ENCODE measurements at places on chromosomes 7 and 10.
A peak's percentile ranks its signal among the peaks of the same experiment; 100 is the strongest.

DNA sequence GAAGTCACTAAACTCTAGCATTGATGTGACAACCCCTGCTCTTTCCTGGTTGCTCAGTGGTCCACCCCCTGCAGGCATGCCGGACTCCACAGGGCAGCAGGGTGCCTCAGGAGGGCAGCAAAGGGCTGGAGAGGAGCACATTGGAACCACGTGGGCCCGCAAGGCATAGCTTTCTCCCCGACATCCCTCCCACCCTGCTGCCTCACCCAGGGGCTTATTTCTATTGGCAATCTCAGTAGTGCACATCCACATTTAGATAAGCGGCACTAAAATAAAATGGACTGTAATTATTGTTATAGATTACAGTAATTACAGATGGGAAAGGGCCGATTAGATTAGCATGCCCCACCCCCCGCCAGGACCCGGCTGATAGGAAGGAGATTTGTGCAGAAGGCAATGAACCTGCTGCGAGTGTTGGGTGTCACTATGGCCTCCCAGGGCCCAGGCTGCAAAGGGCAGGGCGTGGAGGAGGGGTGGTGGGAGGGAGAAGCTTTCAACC, 580.1 kb downstream of the GRID1 start:
- DNase-seq, result no peak

GRCh38 chr7:129043012-129043411, 11.9 kb downstream of the TNPO3 start:
- no peak for DNase-seq

DNA sequence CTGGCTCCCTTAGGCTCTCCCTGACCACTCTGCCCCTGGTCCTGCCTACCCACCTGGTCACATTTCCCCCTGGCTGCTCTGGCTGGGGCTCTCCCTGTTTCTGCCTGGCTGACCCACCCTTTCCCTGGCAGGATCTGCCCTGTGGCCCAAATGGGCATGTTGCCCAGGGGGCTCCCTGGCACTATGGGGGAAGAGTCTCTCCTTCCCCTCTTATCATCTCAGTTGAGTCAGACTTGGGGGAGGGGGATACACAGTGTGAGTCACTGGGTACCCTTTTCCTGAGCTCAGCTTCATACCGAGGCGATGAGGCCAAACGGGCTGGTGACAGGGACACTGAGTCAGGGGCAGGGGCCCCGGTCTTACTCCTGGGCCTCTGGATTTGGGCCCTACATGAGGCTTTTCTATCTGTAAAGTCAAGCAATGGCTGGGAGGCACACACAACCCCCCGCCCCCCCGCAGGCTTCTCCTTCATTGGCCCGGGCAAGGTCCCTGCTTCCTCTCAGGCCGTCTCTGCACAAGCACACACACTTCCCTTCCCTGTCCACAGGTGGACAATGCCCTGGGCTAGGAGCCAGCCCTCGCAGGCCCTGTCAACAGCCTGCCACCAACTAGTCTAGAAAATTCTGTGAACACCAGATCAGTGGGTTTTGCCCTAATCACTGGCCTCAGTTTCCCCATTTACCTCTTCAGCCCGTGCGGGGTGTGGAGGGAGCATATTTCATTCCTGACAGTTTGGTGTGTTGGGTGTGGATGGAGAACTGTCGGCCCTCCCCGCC, 627 bp upstream of the FLNC start:
- peak; percentile 56 for DNase-seq

GRCh38 chr10:130938051-130938450, 373.5 kb downstream of the TCERG1L start:
- DNase-seq, result no peak

DNA sequence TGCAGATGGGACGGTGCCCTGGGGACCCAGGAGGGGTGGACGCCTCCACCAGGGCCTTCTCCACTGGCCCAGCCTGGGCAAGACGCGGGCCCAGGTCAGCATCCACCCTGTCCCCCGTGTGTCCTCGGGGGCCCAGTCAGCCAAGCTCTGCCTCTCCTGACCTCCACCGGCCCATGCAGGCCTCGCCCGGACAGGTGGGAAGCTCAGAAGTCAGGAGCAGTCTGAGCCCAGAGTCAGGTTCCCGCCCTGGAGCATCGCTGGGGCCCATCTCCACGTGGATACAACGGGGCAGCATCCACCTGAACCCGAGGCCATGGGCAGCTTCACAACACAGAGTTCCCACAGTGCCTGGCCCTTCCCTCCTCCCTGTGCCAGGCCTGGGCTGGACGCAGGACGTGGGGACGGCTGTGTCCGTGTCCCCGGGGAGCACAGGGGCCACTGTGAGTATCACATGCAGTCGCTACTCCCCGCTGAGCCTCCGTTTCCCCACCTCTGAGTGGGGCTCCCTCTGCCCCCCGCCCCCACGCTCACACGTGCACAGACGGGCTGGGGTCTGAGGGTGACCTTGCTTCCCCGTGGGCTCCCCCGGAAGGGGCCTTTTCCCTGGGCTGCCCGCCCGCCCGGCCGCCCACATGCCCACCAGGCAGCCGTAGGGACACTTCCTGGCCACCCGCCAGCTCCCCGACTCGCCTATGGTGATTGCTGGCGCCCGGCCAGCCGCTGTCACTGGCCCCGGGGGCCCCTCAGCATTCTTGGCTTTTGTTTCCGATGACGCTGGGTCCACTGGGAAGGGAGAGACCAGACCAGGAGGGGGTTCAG, 64.3 kb downstream of the PDGFA start:
- DNase-seq, result peak; percentile 67

- DNase-seq, result no peak
These were observed 220.3 kb downstream of the STK31 start for GRCh38 chr7:23930312-23930711.

GRCh38 chr10:24255115-24255880, 46.4 kb downstream of the KIAA1217 start:
- DNase-seq, result peak; percentile 36

- no peak for DNase-seq
These were observed 1.8 kb downstream of the NPS start for GRCh38 chr10:127550861-127551260.

GRCh38 chr10:46257099-46257498, 29.7 kb upstream of the ANTXRL start:
- DNase-seq, result no peak

GRCh38 chr10:293636-294035, 158.4 kb downstream of the ZMYND11 start:
- no peak for DNase-seq

DNA sequence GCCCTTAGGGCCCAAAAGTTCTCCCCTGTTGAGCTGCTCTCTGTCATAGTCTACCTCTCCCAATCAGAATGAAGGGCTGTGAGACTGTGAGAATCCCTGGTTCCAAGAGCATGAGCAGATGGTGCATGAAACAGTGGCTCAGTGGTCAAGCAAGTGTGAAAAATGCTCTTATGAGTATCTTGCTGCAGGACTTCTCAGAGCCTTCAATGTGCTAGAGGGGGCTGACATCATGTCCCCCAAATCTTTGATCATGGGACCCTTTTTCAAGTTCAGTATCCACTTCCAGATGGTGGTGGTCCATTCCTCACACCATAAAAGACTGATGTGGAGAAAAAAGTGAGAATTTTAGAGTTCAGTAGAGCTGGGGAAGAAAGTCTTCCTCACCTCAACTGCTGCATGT, 265.3 kb upstream of the HABP2 start:
- DNase-seq, result no peak

DNA sequence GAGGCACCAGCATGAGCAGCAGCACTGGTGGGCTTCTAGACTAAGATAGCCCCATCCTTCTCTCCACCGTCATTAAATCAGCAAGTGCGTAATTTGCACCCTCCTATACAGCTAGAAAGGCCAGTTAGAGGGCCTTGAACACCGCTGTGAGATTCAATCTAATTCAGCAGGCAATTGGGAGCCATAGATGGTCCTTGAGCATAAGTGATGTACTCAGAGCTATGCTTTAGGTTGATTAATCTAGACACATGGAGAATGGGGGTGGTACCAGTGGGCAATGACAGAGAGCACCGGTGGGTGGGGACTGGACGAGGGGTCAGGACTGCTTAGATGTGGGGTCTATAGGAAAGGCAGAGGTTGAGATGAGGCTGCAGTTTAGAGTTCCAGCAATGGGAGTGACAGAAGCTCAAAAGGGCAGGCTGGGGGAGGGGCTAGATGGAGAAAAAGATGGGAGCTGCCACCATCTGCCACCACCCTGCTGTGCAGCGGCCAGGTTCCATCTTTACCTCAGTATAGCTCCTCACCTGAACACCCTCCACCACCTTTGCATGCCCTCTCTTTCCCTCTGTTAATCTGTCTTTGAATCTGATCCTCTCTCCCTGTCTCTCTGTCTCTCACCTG, 87.3 kb downstream of the C10orf105 start:
- no peak for DNase-seq

DNA sequence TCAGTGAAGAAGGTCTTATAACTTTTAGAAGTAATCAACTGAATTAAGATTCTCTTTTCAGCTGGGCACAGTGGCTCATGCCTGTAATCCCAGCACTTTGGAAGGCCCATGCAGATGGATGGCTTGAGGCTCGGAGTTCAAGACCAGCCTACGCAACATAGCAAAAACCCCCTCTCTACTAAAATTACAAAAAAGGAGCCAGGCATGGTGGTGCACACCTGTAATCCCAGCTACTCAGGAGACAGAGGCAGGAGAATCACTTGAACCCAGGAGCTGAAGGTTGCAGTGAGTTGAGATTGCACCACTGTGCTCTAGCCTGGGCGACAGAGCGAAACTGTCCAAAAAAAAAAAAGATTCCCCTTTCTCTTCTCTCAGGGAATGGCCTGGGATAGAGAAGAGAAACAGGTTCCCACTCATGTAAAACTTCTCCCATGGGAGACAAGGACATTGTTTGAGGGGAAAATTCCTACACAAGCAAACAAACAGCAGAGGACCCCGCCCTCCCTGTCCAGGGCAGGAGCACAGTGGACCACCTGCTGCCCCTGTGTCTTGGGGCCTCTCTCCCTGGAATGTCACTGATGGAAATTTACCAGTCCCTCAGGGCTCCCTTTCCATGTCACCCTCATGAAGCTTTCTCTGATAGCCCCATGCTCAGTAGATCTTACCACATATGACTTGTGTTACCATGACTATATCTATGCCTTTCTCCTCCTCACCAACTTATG, 5.6 kb downstream of the IL2RA start:
- DNase-seq, result no peak

- DNase-seq, result no peak
These were observed 78.5 kb downstream of the ETV1 start for GRCh38 chr7:13910805-13911551.

DNA sequence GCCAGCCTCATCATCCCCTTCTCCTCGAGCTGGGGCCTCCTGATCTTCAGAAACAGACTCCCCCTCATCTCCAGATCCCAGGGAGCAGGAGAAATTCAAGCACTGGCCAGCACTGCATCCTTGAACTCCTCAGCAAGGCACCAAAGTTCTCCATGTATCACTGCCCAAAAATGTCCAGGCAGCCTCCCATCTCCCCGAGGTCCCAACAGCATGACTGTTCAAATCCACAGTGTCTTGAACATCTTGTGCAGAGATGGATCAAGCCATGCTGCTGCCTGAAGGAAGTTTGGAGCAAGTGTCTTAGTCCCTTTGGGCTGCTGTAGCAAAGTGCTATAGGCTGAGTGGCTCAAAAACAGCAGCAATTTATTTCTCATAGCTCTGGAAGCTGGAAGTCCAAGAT, 115.5 kb upstream of the GALNT17 start:
- no peak for DNase-seq

DNA sequence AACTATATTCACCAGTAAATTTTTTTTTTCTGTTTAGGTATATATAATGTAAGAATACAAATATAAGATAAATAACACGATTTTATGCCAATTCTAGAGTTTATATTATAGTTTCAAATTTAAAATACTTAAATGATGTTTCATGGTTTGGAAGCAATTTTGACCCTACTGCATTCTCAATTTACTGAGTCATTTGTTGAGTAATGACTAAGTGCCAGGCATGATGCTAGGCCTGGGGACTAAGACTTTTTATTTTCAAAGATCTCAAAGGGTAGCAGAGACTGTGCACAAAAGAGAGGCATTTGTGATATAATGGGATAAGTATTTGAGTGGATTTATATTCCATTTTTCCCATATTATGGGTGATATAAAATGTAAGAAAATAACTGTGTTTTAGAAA, 78.9 kb upstream of the SMIM30 start:
- no peak for DNase-seq

DNA sequence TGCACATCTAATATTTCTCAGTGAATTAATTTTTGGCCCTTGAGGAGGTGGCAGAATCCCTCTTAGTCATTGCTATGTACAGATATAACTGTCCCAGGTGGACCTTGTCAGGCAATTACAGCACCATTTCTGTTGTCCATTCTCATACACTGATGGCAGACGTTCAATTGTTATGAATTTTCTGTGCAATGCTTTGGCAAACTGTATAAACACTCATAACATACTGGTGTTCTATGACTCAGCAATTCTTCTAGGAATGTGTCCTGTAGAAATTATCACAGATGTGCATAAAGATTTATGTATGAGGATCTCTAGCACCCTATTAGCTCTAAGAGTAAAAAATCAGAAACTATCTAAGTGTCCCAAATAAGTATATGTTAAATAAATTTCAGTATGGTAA, 80.8 kb downstream of the DNAJB9 start:
- no peak for DNase-seq

GRCh38 chr10:63780101-63780500, 258.9 kb downstream of the REEP3 start:
- DNase-seq, result no peak

DNA sequence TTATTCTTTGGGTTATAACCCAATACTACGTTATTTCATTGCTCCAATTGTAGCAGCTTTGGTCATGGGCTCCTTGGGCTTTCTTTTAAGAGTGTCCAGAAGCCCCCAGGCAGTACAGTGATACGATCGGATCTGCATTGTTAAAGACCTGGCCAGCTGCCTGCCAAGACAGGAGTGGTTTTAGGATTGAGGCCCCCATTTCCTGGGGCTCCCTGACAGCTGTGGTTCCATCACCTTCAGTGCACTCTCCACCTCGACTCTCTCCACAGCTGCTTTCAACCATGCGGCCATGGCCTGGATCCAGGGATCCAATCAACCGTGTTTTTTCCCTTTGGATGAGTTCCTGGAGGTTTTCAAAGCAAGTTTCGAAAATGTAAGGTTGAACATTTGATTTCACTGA, 123.4 kb upstream of the BTBD16 start:
- DNase-seq, result no peak

- no peak for DNase-seq
These were observed 1.9 kb downstream of the BRAF start for GRCh38 chr7:140922741-140923345.
